ENCODE measurements at places on chromosomes 6 and 20. TPM values are rescaled to one million over a fixed set of nuclear protein-coding genes. Genes with fewer than 3 reads are reported as not detected.
A peak's percentile ranks its signal among the peaks of the same experiment; 100 is the strongest.

TNNC2 gene
- 12.1 TPM for polyA plus RNA-seq

SLC17A9 gene
- polyA plus RNA-seq, result 2.1 TPM

FAM50B gene
- 24.5 TPM for polyA plus RNA-seq

DYNLT2 gene
- polyA plus RNA-seq, result 59.4 TPM

PI16 gene
- 79.3 TPM for polyA plus RNA-seq

ADAM33 gene
- 25.5 TPM for polyA plus RNA-seq

DNA sequence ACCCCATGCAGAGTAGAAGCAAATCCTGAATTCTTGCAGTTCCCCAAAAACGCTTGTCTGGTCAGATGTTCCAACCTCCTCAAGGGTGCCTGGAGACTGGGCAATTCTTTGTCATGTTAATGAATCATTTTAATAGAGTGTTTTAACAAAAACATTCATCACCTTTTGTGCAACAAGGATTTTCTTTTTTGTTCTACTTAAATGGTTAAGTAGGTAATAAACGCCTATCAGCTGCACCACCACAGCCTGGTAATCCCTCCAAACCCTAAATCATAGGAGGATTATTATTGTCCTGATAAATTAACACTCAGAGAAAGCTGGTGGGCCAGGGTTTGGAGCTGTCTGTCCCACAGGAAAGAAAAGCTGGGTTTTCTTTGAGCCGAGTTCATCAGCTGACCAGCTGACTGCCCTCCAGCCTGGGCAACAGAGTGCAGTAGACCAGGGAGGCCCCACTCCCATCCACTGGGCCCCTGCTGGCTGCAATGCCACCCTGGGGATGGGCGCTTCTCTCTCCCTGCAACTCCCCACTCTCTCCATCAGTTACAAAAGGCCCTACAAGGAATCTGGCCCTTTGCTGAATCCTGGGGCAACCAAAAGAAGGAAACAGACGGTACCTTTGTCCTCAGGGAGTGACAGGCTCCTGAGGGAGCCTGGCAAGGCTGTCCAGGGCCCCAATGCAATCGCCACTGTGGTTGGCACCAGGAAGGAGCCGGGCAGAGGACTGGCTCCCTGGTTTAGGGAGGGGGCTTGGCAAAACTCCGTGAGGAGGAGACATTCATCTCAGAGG is 23.1 kb upstream of the BMP7 start:
- H3K27me3 ChIP-seq, result no peaks in the 10 kb centered on the region
- H3K4me3 ChIP-seq, result no peak overlapping the region
- no peaks in the 10 kb centered on the region for H3K36me3 ChIP-seq
- no peaks in the 10 kb centered on the region for H3K4me1 ChIP-seq
- no peak overlapping the region for H3K27ac ChIP-seq

GRCh38 chr6:82567621-82568020 is 204.0 kb downstream of the TPBG start:
- no peak for DNase-seq
- H3K4me1 ChIP-seq, result no peaks in the 10 kb centered on the region
- no peak overlapping the region for H3K4me3 ChIP-seq
- no peak overlapping the region for H3K27ac ChIP-seq

DNA sequence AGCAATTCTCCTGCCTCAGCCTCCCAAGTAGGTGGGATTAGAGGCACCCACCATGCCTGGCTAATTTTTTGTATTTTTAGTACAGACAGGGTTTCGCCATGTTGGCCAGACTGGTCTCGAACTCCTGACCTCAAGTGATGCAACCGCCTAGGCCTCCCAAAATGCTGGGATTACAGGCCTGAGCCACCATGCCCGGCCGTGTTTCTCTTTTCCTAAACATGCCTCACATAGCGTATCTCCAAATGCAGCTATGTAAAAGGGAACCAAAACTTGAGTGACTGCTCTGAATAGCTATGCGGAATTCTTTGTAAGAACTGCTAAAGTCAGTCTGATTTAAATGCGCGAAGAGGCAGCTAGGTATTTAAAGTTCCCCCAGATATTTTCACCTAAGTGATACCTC is 20.5 kb downstream of the BPIFA2 start:
- H3K27me3 ChIP-seq, result no peaks in the 10 kb centered on the region
- H3K4me1 ChIP-seq, result no peaks in the 10 kb centered on the region
- no peak overlapping the region for H3K27ac ChIP-seq
- DNase-seq, result no peak

DNA sequence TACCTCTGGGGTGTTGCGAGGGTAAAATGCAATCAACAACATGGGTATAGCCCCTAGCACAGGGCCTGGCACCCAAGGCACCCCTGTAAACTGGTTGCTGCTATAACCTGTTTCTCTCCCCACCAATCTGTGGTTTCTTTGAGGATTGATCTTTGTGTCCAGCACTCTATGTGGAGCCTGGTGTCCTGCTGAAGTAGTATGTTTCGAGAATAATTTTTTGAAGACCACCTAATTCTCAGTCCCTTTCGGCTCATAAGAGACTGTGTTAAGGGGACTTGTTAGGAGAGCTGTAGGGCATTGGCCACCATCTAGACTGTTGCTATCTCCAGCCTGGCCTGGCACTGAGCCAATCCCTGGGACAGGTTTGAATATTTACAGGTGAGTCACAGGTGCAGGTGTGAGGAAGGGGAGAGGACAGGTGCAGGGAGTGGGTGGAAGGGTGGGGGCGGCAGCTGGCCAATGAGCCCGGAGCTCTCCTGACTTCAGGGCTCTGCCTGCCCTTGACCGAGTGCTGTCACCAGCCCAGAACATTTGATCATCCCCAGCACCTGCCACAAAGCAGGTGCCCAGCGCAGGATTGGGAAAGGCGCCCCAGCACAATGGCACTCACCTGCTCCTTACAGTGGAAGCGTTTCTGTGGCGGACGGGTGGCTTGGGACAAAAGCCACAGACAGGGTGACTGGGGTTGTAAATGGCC is 8.1 kb upstream of the C20orf144 start:
- H3K4me3 ChIP-seq, result no peak overlapping the region
- no peaks in the 10 kb centered on the region for H3K27me3 ChIP-seq
- H3K36me3 ChIP-seq, result no peaks in the 10 kb centered on the region
- no peak for DNase-seq
- H3K27ac ChIP-seq, result no peak overlapping the region
- H3K4me1 ChIP-seq, result peaks cover 10% of the 10 kb centered on the region

GRCh38 chr6:72792692-72793091 is 170.8 kb downstream of the KCNQ5 start:
- no peaks in the 10 kb centered on the region for H3K36me3 ChIP-seq
- H3K27ac ChIP-seq, result no peak overlapping the region
- no peak overlapping the region for H3K4me3 ChIP-seq
- no peaks in the 10 kb centered on the region for H3K4me1 ChIP-seq
- no peak for DNase-seq

GRCh38 chr6:78615430-78615904 is 251.9 kb upstream of the IRAK1BP1 start:
- H3K27me3 ChIP-seq, result no peaks in the 10 kb centered on the region
- no peak overlapping the region for H3K4me3 ChIP-seq
- peak overlapping the region; percentile 28 for H3K27ac ChIP-seq
